Mesendoderm (in vitro differentiated cells): ENCODE measurements at places on chromosomes 11 and 22.

GRCh38 chr11:72954860-72955259, 140.6 kb downstream of the ATG16L2 start:
- DNase-seq = no peak

GRCh38 chr11:78219493-78220217, 30.9 kb downstream of the USP35 start:
- no peak for DNase-seq

GRCh38 chr11:107494055-107494454, 36.4 kb upstream of the CWF19L2 start:
- no peak for DNase-seq

GRCh38 chr22:22706253-22706915, 62.0 kb downstream of the GGTLC2 start:
- DNase-seq = no peak

GRCh38 chr22:24952837-24953383, 394 bp downstream of the KIAA1671 start:
- peak; percentile 93 for DNase-seq

- no peak for DNase-seq
Observed at GRCh38 chr11:74086242-74086884, 77.5 kb upstream of the UCP3 start.

DNA sequence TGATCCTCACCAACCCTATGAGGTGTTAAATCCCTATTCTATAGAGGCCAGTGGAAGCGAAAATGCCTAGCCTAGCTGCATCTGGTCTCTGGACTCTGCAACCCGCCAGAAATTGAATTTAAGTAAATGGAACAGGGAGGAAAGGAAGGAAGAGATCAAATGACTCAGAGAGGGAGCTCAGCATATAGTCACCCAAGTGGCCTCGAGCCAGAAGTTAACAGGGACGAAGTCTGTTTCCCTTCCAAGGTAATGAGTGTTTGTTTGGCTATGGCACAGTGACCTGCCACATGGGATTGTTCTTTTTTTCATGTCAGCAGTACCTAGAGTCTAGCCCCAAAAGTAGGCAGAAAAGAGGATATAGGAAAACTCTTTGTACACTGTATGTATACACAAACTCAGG, 66.3 kb downstream of the PAK1 start:
- peak; percentile 37 for DNase-seq

GRCh38 chr11:11297578-11297977, 55.5 kb downstream of the CSNK2A3 start:
- no peak for DNase-seq

- DNase-seq = no peak
Observed at GRCh38 chr22:42743501-42743991, 22.9 kb upstream of the A4GALT start.

- DNase-seq = no peak
Observed at GRCh38 chr22:30872285-30873041, 96.1 kb downstream of the MORC2 start.

- peak; percentile 80 for DNase-seq
Observed at GRCh38 chr11:68889948-68890446, 13.6 kb downstream of the MRPL21 start.

DNA sequence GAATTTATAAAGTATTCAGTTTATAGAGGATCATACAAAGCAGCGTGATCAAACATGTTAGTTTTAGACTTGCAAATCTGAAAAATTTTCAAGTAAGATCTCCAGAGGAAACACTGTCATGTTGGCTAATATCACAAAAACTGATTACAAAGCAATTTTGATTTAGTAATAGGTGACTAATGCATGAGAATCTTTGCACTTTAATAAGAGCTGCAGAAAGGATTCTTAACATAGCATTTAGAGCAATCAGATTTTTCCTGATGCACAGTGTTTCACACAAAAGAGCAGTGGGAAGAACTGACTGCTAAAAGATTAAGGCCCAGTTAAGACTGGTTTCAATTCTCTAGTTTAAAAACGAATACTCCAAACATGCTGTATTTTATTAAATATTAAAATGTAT, 321.2 kb downstream of the GUCY1A2 start:
- DNase-seq = no peak

GRCh38 chr22:27050771-27051170, 393.4 kb downstream of the MIAT start:
- no peak for DNase-seq

DNA sequence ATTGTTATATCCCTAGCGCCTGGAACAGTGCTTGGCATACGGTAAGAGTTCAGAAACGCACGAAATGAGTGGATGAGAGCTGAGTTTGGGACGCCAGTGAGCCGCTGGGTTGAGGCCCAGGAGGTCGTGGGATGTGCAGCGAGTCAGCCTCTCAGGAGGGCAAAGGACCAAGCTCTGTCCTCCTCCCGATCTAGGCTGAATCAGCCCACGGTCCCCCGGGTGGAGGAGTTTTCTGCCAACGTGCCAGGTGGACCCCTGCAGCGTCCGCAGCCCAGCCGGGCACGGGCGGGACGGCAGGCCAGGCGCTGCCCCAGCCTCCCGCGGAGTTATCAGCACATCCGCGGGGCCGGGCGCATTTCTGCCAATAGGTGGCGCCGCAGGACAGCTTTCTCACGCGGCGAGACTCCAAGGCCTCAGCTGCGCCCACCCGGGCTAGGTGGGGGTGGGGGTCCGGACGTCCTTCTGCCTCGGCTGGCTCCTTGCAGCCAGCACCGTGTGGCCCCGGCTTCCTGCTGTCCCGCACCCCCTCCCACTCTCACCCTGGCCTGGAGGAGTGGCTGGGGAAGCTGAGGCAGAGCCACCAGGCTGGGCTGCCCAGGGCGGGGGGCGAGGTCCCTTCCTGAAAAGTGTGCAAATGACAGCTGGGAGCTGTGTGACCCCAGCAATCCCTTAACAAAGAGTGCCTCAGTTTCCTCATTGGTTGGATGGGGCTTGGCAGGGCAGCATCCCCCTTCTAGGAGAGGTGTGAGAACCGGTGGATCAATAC, 2.2 kb upstream of the RPS19BP1 start:
- peak; percentile 85 for DNase-seq

DNA sequence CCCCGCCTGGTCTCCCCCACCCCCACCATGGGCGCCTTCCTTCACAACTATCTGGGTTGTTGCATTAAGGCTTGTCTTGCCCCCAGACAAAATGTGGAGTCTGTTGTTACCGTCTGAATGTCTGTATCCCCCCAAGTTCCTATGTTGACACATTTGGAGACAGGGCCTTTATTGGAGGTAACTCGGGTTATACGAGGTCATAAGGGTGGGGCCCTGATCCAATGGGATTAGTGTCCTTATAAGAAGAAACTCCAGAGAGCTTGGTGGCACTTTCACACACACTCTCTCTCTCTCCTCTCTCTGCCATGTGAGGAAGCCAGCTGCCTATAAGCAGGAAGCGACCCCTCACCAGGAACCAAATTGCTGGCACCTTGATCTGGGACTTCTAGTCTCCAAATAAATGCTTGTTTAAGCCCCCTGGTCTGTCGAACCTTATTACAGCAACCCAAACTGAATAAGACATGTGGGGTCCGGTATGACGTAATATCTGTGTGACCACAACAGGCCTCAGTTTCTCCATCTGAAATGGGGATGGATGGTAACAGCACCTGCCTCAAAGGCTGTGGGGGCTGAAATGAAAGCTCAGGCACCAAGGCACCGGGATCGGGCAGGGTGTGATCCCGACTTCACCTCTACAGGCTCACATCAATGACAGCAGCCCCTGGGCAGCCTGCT, 222.3 kb downstream of the CTTN start:
- no peak for DNase-seq

DNA sequence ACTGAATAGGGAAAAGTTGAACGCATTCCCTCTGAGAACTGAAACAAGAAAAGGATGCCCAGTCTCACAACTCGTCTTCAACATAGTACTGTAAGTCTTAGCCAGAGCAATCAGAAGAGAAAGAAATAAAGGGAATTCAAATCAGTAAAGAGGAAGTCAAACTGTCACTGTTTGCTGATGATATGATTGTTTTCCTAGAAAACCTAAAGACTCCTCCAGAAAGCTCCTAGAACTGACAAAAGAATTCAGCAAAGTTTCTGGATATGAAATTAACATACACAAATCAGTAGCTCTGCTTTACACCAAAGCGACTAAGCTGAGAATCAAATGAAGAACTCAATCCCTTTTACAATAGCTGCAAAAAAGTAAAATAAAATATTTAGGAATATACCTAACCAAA, 471.2 kb upstream of the CNTN5 start:
- no peak for DNase-seq

GRCh38 chr11:70296681-70297080, 26.2 kb downstream of the PPFIA1 start:
- DNase-seq = no peak

GRCh38 chr11:88315015-88315414, 22.5 kb downstream of the CTSC start:
- no peak for DNase-seq

- no peak for DNase-seq
Observed at GRCh38 chr22:41613456-41613855, 7.4 kb downstream of the DESI1 start.

DNA sequence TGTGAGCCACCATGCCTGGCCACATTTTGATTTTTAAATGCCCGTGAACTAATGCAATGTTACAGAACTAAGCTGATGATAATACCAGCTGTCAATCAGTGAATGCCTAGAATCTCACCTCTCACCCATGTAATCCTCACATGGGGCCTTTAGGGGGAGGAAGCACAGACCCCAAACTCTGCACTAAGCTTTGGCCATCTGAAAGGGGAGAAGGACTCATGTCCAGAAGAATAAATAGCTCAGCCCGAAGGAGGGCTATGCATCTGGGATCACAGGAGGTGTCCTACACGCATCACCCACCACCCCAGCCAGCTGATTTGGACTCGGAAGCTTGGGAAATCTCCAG, 36.0 kb upstream of the YPEL1 start:
- no peak for DNase-seq

DNA sequence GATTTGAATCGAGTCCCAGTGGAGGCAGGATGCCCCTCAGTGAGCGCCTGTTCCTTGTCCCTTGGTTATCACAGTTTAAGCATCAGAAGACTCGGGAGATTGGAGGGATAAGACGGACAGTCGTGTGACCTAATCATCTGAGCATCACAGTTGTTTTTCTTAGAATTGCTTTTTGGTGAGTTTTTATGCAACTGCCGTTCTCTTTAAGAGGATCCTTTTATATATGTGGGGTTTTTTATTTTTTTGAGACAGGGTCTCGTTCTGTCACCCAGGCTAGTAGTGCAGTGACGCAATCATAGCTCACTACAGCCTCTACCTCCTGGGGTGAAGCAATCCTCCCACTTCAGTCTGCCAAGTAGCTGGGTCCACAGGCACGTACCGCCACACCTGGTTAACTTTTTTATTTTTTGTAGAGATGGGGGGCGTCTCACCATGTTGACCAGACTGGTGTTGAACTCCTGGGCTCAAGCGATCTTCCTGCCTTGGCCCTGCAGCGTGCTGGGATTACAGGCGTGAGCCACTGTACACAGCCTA, 16.5 kb downstream of the NUP50 start:
- no peak for DNase-seq

GRCh38 chr11:126197277-126197939, 14.0 kb downstream of the RPUSD4 start:
- DNase-seq = peak; percentile 21

- DNase-seq = no peak
Observed at GRCh38 chr22:31881865-31882264, 62.5 kb upstream of the YWHAH start.

- no peak for DNase-seq
Observed at GRCh38 chr11:61454520-61454919, 24.6 kb downstream of the SDHAF2 start.
